Omental fat pad (tissue), 4 donors: ENCODE measurements at places on chromosomes 1 and 21.

GRCh38 chr1:50980505-50980904, 10.5 kb downstream of the CDKN2C start:
- DNase-seq, result no peak

GRCh38 chr1:48120621-48121020, 101.9 kb upstream of the SLC5A9 start:
- DNase-seq, result no peak

DNA sequence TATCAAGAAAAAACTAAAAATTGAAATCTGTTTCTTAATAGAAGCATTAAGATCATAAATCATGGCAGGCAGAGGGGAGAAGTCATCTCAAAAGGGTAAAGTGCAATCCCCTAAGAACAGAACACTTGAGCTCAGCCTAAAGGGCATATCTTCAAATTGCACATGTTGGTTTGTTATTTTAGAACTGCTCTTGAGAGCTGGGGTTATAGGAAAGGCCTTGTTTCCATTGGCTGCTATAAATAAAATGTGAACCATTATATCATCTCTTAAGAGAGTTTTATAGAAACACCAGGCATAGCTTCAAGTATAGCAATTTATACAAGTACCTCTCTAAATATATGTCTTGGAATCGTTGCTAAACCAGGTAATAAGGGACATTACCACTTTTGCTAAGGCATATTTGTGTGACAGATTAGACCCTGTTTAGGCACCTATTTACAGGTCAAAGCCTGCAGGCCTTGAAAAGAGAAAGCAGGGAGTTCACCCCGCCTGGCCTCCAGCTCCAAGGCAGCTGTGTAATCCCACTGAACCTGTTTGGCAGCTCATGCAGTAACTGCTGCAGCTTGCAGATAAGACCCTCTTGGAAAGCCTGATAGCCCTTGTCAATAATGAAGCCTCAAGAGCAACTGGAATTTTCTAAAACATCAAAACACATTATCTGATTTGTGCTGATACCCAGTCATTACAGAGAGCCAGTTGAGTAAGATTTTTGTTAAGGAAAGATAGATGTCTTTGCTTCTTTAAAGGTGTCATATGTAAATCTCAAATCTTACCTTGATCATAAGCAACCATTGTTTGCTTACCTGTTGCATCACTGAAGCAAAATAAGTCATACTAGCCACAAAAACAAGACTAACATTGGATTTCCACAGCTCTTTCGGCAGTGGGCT, 24.2 kb upstream of the SYDE2 start:
- no peak for DNase-seq

DNA sequence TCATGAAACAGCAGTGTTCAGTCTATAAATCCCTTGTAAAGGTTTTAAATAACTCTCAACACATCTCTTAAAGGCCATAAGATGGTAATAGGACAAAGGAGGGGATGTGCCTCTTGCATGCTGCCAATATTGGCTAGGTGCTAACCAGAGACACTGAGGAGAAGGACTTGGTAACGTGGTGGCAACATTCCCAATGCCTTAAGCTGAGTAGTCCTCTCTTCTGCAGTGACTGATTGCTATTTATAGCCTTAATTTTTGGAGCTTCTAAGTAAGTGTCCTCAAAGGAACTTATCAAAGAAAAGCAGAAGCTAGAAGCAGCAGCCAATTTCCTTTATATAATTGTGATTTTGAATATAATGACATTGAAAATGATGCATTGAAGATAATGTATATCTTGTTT, 63.0 kb downstream of the DPT start:
- no peak for DNase-seq

- no peak for DNase-seq
Measured at GRCh38 chr1:35834218-35834617, 26.4 kb downstream of the AGO4 start.

DNA sequence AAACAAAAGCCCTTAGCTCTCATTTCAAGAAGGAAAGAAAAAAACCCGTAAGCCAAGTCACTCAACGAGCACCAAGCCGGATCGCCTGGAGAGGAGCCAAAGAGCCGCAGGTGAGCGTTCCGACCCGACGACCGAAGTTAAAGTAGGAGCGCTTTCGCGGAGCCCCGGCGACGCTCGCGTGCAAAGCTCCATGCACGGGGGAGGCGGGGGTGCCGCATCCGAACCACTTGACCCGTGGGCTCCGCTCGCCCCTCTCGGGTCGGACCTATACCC, 382 bp downstream of the GPBP1L1 start:
- DNase-seq, result peak; percentile 62

- no peak for DNase-seq
Measured at GRCh38 chr1:33377013-33377412, 53.9 kb downstream of the PHC2 start.

DNA sequence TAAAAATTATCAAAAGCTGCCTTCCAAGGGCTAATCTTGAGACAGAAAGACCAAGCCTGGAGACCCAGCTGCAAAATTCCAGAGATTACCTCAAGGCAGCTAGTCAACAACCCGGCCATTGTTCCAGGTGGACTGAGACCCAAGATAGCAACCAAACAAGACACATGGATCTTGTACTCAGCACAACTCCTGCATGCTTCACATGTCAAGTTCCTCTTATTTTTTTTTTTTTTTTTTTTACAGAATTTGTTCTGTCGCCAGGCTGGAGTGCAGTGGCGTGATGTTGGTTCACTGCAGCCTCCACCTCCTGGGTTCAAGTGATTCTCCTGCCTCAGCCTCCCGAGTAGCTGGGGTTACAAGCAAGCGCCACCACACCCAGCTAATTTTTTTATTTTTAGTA, 40.1 kb downstream of the CD2 start:
- no peak for DNase-seq

GRCh38 chr1:155888481-155888880, 22.7 kb downstream of the RIT1 start:
- DNase-seq, result no peak

DNA sequence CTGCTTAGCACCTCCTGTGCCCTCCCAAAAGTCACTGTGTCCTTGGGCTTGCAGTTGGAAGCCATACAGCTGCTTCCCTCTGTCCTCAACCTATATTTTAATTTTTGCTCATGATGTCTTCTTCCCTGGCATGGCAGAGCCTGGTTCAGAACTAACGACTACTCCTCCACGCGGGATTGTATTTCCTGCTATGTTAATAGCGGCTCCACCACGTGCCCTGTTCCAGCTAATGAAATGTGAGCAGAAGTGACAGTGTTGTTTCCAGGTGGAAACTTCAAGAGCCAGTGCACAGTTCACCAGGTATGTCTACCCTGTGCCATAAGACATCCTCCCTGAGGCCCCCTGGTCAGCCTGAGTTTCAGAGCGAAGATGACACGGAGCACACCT, 52.1 kb downstream of the DHRS3 start:
- DNase-seq, result no peak

GRCh38 chr1:116075990-116076389, 35.2 kb upstream of the MAB21L3 start:
- DNase-seq, result no peak

- DNase-seq, result no peak
Measured at GRCh38 chr21:34679051-34679450, 10.3 kb downstream of the CLIC6 start.

- DNase-seq, result no peak
Measured at GRCh38 chr1:7826363-7826762, 26.5 kb downstream of the UTS2 start.

GRCh38 chr21:43834146-43834905, 30.7 kb upstream of the AGPAT3 start:
- no peak for DNase-seq

GRCh38 chr1:185514311-185514710, 197.3 kb upstream of the IVNS1ABP start:
- DNase-seq, result no peak

DNA sequence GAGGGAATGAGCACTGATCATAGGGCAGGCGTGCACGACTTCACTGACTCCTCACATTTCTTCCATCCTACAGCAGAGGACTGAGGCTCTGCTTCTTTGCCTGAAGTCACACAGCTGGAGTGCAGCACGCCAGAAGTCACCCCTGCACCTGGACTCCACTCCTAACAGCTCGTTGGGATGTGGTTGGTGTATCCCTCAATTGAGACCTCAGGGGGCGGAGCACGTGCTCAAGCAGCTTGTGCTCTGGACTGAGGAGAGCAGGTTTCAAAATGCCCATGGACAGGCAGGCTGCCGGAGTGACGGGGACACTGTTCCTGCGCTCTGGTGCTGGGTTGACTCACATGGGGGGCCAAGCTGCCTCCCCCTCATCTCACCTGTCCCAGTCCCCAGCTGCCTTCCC, 13.9 kb downstream of the CHIT1 start:
- no peak for DNase-seq

- no peak for DNase-seq
Measured at GRCh38 chr1:116489231-116489697, 81.6 kb downstream of the CD58 start.

DNA sequence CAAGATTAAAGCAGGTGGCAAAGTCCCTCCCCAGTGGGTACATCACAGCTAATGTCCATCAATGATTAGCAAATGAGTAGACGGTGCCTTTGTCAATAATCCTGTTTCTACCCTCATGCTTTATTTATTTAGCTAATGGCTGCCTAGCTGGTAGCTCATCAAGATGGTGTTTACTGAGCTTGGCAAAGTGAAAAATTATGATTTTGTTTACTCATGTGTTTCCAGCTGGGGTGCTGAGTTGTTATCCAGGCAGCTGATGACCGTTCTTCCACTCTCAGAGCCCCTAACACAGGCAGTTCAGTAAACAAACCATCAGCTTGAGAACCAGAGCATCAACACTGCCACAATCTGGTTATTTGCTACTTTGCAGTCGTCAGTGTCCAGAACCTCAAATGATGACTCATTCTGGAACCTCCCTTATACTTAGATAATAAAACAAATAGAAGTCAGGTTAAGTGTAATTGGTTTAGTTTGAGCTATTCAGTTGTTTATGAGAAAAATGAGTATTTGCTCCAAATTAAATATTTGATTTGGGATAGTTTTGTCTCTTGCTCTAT, 163.9 kb downstream of the ST6GALNAC5 start:
- DNase-seq, result no peak

DNA sequence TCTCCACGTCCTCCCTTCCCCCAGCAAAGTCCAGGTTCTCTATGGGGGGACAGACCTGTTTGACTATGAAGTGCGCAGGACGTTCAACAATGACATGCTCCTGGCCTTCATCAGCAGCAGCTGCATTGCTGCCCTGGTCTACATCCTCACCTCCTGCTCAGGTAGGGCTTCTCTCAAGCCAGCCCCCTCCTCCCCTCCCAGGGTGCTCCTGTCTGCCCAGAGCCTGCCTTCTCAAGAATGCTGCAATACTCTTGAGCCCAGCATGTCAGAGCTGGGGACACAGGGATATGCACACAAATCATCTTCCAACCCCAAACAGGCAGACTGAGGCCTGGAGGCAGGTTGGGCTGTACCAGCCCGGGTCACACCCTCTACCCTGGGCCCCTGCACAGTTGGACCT, 35.4 kb downstream of the DISP3 start:
- no peak for DNase-seq

GRCh38 chr21:17575076-17575475, 37.6 kb downstream of the BTG3 start:
- no peak for DNase-seq

DNA sequence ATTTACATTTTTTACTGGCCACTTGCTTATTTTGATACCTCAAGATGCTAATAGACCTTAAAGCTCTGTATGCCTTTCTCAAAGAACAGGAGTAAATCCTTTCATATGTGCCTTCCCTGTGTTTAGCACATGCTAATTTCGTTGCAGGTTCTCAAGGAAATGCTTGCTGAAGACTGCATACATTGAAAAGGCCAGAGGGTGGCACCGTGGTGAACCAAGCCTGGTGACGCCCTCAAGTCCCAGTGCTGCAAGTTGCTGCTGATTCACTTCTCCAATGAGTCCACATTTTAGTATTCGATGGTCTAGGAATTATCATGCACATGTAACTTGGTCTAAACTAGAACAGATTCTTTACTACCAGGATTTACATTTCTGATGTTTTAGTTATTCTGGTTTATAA, 94.1 kb downstream of the CLDN17 start:
- no peak for DNase-seq

- peak; percentile 50 for DNase-seq
Measured at GRCh38 chr1:227934476-227935313, 13.0 kb downstream of the WNT9A start.

DNA sequence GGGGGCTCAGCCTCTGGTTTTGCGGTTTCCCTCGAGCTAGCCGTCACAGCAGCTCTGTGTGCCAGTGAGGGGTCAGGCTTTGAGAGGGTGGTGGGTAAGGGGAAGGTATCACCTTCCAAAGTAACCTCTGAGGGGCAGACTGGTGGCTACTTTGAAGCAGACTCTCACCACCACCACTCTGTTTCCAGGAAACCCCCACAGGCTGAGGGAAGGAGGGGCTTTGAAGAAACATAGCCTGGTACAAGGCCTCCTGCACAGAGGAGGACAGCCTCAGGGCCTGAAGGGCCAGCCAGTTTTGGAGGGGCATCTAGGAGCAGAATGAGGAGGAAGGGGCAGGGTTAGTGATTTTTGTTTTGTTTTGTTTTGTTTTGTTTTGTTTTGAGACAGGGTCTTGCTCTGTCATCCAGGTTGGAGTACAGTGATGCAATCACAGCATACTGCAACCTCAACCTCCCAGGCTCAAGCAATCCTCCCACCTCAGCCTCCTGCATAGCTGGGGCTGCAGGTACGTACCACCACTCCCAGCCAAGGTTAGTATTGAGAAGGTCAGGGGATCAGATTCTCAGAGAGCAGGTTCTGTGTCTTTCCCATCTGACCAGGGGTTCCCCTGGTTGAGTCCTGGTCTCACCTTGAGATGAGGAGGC, 17.2 kb upstream of the ZNF683 start:
- DNase-seq, result no peak

- no peak for DNase-seq
Measured at GRCh38 chr1:24341260-24341659, 22.1 kb downstream of the GRHL3 start.

- DNase-seq, result no peak
Measured at GRCh38 chr1:225114354-225114990, 185.0 kb downstream of the DNAH14 start.

- DNase-seq, result no peak
Measured at GRCh38 chr1:61254634-61255357, 172.4 kb downstream of the NFIA start.

DNA sequence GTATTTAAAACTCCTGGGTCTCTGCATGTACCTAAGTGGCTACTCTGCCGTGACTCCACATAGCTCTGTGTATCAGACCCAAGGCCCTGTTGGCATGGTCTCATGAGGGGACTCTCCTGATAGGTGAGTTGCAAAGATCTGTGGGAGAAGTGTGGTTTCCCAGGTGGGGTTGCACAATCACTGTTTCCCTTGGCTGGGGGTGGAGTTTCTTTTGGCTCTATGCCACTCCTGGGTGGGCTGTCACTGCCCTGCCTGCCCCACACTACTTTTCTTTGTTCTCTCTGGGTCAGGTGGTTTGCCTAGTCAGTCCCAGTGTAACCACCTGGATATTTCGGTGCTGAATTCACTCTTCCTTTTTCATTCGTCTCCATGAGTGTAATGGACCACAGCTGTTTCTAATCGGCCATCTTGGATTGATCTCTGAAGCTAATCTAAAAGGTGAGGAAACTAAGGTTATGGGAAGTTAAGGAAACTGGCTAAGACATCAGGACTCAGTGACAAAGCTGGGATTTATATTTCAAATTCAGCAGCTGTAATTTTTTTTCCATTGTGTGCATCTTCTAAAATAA, 97.1 kb upstream of the CACYBP start:
- no peak for DNase-seq
